Thyroid gland (tissue), 4 donors: ENCODE measurements at places on chromosomes 7 and 10. TPM values are rescaled to one million over a fixed set of nuclear protein-coding genes. Genes with fewer than 3 reads are reported as not detected.

DNA sequence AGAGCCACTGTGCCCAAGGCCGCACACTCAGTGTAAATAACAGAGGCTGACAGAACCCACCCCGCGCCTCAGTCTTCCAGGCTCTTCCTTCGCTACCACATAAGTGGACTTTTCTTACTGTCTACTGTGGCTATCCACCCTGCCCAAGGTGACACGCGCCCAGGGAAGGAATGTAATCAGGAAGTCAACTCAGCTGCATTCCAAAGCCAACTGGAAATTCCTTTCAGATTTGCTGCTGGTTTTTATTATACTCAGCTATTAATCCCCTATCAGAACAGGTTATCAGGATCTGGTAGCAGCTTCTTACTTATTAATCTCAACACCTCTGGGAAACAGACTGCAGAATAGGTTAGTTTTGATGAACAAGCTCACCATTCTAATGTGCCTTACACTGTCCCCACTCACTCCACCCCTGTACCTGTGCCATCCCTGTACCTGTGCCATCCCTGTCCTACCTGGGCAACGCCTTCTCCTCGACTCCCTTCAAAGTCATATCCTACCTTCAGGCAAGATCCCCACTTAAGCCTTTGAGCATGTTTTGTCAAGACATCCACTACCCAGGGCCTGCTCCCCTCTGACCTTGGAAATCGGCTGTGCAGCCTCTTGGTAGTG is 90.7 kb downstream of the NHLRC2 start:
- no peak overlapping the region for H3K4me3 ChIP-seq
- no peaks in the 10 kb centered on the region for H3K27me3 ChIP-seq
- H3K4me1 ChIP-seq: no peaks in the 10 kb centered on the region
- no peaks in the 10 kb centered on the region for H3K36me3 ChIP-seq
- no peak overlapping the region for H3K27ac ChIP-seq

DNA sequence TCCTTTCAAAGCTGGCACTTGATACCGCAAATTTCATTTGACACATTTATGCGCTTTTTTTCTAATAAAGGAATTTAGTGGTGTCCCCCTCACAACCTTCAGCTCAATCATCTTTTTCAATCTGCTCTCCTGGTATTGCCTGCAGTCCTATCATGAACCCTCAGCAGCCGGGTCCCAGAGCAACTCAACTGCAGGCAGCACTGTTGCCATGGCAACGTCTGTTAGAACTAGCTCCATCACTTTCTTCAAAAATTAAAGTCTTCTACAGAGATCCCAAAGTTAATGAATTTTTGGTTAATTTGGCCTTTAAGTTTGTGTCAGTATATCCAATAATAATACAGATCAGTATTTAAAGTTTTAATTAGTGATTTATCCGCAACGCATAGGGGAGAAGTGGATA is 136.1 kb upstream of the TARP start:
- H3K4me1 ChIP-seq: peaks cover 6% of the 10 kb centered on the region
- H3K27me3 ChIP-seq: no peaks in the 10 kb centered on the region
- DNase-seq: no peak
- H3K27ac ChIP-seq: no peak overlapping the region
- no peak overlapping the region for H3K4me3 ChIP-seq

GRCh38 chr10:36349445-36350078 is 707.5 kb upstream of the FZD8 start:
- H3K4me1 ChIP-seq: no peaks in the 10 kb centered on the region
- H3K4me3 ChIP-seq: no peak overlapping the region
- H3K27ac ChIP-seq: no peak overlapping the region
- no peaks in the 10 kb centered on the region for H3K27me3 ChIP-seq
- H3K36me3 ChIP-seq: no peaks in the 10 kb centered on the region

PANK1 gene
- 21.7 TPM for total RNA-seq

GRCh38 chr10:14574291-14574690 is 200.4 kb downstream of the FAM107B start:
- H3K27me3 ChIP-seq: no peaks in the 10 kb centered on the region
- no peak overlapping the region for H3K27ac ChIP-seq
- no peaks in the 10 kb centered on the region for H3K36me3 ChIP-seq
- DNase-seq: no peak

- no peak for DNase-seq
- H3K36me3 ChIP-seq: no peaks in the 10 kb centered on the region
- no peak overlapping the region for H3K27ac ChIP-seq
- H3K4me1 ChIP-seq: no peaks in the 10 kb centered on the region
- no peak overlapping the region for H3K4me3 ChIP-seq
- H3K27me3 ChIP-seq: no peaks in the 10 kb centered on the region
Observed at GRCh38 chr10:72075376-72076115, 12.8 kb downstream of the SPOCK2 start.
